Stimulated activated CD4-positive, alpha-beta T cell treated with anti-CD3 and anti-CD28 coated beads, Interleukin-4, amount 100 ng/mL, for 4 hours (primary cell): ENCODE measurements at places on chromosomes 11 and 22.

DNA sequence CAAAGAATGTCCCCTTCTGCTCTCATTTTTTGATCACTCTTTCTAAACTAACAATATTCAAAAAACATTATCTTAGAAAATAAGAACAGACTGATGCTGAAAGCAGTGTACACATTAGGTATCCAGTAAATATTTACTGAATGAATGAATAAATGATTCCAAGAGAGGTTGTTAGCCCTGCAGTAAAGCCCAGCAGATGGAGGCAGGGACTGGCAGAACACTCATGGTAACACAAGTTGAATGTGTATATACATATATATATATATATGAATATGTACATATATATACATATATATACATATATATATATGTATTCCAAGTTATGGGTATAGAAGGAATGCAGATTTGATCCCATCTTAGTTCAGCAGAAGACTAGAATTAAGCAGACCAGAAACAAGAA, 546.3 kb downstream of the RAB38 start:
- DNase-seq, result no peak

GRCh38 chr22:17120711-17121232, 388 bp downstream of the TMEM121B start:
- DNase-seq, result peak; percentile 34

DNA sequence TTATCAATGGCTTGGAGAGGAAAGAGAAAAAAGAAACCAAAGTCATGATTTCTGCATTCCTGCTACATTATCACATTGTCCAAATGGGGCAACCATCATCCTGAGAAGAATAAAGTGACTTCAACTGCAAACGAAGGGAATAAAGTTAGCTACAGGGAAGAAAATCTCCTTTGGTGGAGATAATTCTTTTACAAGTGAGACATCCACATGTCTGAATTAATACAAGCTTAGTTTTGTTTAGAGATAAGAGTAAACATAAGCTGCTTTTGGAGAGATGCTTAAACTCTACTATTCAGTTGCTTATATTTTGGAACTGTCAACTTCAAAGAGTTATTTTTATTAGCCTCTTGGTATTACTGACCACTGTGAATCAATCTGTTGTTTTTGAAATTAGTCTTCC, at the start of gene OR52L1:
Gene OR52L1, minus strand, starts transcription at position 101 of the 400 bp plus-strand sequence. Its CDS starts 55 bp downstream, at position 46.
- no peak for DNase-seq

- no peak for DNase-seq
Observed at GRCh38 chr22:34783436-34783835, 282.5 kb upstream of the ISX start.

GRCh38 chr22:17950651-17951214, 73.6 kb downstream of the MICAL3 start:
- DNase-seq, result no peak

DNA sequence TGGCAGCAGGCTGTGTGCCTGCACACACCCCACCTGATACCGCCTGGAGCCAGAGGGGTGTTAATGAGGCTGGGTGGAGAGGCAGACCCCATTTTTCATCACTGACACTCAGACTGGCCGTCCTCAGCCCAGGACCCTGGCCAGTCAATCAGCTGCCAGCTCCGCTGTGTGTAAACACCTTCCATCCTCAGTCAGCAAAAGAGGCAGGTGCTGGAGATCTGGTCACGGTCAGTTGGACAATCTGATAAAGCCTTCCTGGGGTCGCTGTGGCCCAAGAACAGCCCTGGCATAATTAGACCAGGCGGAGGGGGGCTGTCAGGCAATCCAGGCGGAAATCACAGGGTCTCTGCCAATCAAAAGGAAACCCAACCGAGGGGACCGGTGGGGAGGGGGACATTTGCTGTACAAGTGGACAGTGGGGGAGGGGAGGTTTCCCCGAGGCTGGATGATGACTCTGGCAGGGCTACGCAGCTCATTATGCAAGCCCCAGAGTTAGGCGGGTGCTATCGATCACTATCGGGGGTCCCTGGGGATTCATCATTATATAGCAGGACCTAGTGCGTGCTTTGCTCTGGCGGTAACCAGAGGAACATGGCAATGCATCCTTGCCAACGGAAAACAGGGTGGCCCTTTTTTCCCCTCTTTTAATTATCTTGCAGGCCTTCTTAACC, 72.9 kb downstream of the ABTB2 start:
- no peak for DNase-seq

GRCh38 chr11:62984451-62984991, at the start of gene SLC22A6:
Gene SLC22A6 (minus strand): TSS chr11:62984967. CDS start chr11:62984690, 277 bp downstream.
- DNase-seq, result no peak

DNA sequence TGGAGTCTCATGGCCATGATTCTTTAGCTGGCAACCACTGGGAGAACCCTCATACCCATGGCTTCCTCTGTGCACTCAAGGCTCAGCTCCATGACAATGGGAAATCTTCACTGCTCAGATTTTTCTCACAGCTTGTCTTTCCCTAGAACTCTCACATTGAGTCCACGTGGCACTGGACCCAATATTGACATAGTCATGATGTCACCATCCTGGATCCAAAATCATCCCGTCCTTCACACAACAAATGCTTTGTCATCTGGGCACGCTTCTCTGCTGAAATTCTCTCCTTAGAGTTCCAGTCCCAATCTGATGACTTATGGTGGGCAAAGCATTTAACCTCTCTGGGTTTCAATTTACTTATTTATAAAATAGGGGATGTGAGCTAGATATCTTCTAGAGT, 37.7 kb upstream of the CD44 start:
- no peak for DNase-seq

DNA sequence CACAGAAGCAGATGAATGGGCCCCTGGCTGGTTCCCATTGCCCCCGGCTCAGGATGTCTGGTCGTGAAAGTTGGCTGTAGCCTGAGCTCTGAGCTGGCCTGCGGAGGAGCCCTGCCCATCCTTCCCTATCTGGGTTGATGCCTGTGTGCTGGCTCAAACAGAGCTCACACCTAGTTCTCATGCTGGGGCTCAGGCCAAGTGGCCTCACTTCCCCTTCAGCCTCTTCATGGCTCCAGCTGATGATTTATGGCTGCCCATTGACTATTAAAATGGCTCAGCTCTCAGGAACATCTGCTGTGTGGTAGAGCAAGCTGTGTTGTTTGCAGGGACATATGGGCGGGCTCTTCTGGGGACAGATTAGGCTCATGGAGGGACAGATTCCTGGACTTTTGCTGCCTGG, 64.7 kb downstream of the ADAMTS15 start:
- DNase-seq, result no peak

- peak; percentile 75 for DNase-seq
Observed at GRCh38 chr11:65637794-65638419, at the start of gene SIPA1. Gene SIPA1 (plus strand): TSS chr11:65638101. CDS start chr11:65640922, 2,821 bp downstream.

DNA sequence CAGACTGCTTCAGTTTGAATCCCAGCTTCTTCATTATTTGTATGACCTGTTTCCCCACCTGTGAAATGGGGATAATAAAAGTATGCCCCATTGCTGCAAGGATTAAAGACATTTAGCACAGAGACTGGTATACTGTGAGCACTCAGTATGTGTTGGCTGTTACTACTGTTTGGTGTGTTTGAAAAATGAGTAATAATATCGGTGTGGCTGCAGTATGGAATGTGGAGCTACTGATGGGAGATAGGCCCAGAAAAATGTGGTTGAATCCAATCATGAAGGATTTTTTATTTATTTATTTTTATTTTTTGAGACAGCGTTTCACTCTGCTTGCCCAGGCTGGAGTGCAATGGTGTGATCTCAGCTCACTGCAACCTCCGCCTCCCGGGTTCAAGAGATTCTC, 9.1 kb upstream of the C1QTNF4 start:
- DNase-seq, result no peak

DNA sequence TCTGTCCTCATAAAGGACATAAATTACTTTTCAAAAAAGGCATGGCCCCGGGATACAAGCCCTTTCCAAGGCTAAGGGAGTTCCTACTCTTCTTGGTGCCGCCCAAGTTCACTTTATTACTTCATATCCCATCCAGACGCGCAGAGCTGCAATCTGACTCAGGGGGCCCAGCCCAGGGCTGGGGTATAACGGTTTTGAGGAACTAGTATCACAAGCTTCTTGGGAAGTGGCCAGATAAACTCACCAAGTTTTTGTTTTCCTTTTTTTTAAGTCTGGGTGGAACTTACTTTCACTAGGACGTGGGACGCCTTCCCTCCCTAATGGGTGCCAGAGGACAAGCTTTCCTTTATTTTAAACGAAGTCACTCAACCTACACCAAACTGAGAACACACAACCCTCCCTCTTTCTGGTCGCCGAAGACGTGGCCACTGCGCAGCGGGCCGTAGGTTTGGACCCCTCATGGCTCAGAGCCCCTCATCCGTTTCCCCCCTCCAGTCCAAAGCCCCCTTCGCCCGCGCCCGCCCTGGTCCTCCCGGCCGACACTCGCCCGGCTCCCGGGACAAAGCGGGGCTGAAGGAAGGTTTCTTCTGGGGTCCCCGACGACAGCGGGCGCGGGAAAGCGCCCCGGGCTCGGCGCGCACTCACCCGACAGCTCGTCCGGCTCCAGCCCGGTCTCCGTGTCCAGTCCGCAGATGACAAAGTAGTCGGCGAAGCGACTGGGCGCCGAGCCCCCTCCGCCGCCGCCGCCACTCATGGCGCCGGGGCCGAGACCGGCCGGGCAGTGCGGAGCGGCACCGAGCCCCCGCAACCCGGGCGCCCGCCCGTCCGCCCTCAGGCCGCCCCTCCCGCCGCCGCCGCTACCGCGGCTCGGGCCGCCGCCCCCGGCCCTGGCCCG, 587 bp downstream of the DENND5A start:
- no peak for DNase-seq

GRCh38 chr11:8310743-8311298, 47.1 kb upstream of the LMO1 start:
- DNase-seq, result no peak

- DNase-seq, result no peak
Observed at GRCh38 chr11:17923217-17923616, 89.6 kb downstream of the SERGEF start.

- no peak for DNase-seq
Observed at GRCh38 chr22:42473484-42474193, 41.4 kb upstream of the NFAM1 start.
